HS-27A (cell line): ENCODE measurements at places on chromosomes 5 and 9.

DNA sequence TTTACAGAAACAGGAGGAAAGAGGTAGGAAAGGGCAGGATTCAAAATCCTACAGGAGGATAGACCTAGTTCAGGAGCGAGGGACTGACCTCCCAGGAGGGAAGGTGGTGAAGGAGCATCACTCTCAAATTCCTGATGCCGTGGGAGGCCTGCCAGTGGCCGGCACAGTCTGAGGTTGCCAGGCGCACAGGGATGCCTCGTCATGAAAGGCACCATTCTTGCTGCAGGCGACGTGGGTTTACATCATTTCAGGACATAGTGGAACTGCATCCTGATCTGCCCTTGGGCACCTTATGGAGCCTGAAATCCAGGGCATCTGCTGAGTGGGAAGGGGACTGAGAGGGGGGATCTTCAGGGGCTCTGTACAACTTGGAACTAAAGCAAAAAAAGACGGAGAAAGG is 163.2 kb upstream of the S1PR3 start:
- DNase-seq: no peak

DNA sequence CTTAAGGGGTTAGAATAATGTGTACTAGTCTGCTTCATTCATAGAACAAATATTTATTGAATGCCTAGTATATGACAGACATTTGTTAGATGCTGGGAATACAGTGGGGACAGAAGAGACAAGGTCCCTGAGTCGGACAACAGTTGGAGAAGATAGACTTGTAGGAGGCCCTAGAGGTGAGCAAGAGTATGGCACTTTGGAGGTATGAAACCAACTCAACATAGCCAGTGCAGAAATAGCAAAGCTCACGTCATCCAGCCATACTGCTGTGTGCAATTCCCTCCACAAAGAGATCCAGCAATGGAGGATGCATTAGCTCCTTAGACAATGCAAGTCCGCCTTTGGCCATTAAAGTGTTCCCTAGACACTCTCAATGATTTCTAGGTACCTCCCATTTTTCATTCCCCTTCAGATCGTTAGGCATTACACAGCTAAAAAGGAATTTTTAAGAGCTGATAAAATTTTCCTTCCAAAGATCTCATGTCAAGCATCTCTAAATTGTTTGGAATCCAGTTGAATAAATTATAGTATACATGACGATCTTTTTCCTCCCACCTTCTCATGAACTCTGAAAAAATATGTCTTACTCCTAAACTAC is 1949.6 kb upstream of the WWC1 start:
- DNase-seq: no peak

DNA sequence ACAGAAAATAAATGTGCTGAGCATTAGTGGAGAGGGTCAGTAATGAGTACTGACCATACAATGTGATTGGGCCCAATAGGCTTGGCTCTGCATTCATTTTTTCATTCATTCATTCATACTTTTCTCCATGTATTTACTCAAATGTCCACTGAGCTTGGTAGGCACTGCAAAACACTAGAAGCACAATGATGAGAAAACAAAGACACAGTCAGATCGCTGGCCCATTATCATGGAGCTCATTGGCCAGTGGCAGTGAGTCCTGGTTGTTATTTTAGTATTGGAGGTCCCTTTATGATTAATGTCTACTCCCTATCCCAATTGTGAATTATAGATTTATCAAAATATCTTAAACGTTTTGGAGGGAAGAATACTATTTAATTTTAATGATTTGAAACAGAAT is 1079.7 kb upstream of the DMAC1 start:
- DNase-seq: no peak

DNA sequence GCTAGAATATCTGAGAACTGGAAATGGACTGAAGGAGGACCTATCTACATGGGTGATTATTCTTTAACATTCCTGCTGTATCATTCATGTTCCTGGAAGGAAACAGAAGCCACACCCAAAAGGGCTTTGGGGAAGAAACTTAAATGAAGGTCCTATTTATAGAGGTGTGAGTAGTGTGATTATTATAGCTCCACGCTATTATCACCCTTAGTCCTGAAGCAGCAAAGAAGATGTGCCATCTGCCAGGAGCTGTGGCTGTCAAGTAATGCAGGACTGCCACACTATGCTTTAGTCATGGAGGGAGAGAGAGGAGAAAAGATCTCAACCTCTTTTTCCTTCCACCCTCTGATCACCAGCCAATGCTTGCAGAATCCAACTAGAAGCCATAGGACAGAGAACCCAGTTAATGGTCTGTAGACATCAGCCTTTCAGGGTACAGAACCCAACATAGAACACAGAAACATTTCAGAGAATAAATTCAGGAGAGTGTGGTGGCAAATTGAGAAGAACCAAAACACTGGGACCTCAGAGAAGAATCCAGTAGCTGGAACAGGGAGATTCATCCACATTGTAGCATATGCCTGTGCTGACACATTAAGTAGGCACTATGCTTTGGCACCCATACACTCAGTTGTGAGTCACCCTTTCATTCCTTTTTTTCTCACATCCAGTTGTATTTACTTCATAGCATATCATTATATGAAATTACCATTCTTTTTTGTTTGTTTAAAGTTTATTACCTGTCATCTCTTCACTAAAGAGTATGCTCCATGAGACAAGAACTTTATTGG is 21.0 kb upstream of the RNF180 start:
- peak; percentile 30 for DNase-seq

- DNase-seq: no peak
Measured at GRCh38 chr5:133205204-133205603, 153.4 kb downstream of the HSPA4 start.
